ENCODE measurements at places on chromosomes 1 and 21.
A peak's percentile ranks its signal among the peaks of the same experiment; 100 is the strongest.

DNA sequence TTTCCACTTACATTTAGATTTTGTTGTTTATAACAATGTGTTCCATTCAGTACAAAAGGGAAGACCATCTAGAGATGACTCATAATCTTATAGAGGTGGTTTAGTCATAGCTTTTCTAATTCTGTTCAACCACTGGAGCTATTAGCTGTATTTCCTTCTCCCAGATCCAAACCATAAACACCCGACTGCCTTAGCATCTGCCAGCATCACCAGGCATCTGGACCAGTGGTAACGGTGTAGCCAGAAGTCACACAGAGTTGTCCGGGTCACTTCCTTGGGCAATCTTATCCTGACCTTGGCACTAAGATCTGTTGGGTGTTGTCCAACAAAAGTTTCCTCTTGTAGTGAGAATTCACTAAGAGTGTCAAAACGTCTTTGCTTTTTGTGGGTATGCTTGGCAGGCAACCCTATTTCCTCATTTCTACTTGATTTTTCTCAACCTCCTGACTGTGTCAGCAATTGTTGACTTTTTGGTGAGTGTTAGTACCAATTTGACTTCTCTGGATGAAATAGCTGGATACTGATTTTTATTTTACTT, 372.1 kb upstream of the B3GALT2 start:
- peak; percentile 24 for DNase-seq

GRCh38 chr1:97461782-97462181, 459.1 kb downstream of the DPYD start:
- no peak for DNase-seq

DNA sequence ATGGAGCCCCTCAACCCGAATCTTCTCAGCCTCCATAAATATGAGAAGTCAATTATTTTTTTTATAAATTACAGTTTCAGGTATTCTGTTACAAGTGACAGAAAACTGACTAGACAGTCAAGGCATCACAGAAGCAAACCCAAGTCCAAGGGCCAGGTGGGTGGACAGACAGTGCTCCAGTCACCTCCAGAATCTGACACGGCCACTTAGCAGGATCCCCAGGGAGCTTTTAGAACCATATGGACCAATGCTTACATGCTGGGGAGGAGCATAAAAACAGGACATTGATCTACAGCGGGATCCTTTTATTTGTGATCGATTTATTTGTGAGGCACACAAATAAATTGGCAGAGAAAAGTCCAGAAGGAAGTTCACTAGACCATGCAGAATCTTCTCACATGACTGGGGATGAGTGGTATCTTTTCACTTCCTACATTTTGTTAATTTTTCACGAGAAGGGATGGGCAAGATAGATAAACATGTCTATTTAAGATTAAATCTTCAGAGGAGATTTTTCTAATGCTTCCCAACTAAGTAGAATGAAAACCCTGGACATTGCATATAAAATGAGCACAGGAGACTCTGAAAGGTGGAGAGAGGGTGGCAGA, 15.0 kb downstream of the ZNF496 start:
- DNase-seq: no peak

DNA sequence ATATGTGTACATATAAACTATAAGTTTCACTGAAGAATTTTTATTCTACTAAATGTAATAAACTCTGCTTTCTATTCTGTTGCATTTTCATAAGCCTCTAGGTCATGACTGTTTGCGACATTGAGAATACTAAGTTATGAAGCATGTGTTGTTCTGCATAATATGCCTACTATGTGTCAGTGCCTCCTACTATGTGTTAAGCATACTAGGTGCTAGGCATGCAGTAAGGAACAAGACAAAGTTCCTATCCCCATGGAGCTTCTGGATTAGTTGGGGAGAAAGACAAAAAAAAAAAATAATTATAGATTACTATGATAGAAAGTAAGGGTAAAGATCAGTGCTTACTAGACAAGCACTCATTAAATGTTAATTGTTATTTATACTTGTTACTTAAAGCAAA, 1.3 kb downstream of the SDCCAG8 start:
- DNase-seq: no peak

- DNase-seq: peak; percentile 46
Observed at GRCh38 chr1:180842052-180842451, 70.6 kb upstream of the KIAA1614 start.

GRCh38 chr1:64578270-64578973, 108.5 kb downstream of the CACHD1 start:
- DNase-seq: no peak

- DNase-seq: no peak
Observed at GRCh38 chr1:20609541-20609940, 20.6 kb downstream of the CDA start.

Measured in AG04449 (cell line).